ENCODE measurements at places on chromosomes 16 and 17. TPM values are rescaled to one million over a fixed set of nuclear protein-coding genes. Genes with fewer than 3 reads are reported as not detected.

The TMC7 gene
- 9.1 TPM for total RNA-seq

The HIGD1B gene
- not detected for total RNA-seq

The RHBDF1 gene
- total RNA-seq: 26.3 TPM

The CHD9NB gene
- total RNA-seq: 1.1 TPM

The CNGB1 gene
- 0.03 TPM for total RNA-seq

The NECAB2 gene
- 2.1 TPM for total RNA-seq

The LYRM9 gene
- total RNA-seq: 1.9 TPM

Data from A549 treated with GW870086 at 1 μM for 4 hours (cell line).